Left renal cortex interstitium (tissue), 4 donors: ENCODE measurements at places on chromosomes 1 and 21. TPM values are rescaled to one million over a fixed set of nuclear protein-coding genes. Genes with fewer than 3 reads are reported as not detected.

DISC1 gene
- polyA plus RNA-seq, result 5.3 TPM

TENT5C gene
- 2.4 TPM for polyA plus RNA-seq

FAM110D gene
- 1.0 TPM for polyA plus RNA-seq

NPPA gene
- polyA plus RNA-seq, result 1.2 TPM

DNA sequence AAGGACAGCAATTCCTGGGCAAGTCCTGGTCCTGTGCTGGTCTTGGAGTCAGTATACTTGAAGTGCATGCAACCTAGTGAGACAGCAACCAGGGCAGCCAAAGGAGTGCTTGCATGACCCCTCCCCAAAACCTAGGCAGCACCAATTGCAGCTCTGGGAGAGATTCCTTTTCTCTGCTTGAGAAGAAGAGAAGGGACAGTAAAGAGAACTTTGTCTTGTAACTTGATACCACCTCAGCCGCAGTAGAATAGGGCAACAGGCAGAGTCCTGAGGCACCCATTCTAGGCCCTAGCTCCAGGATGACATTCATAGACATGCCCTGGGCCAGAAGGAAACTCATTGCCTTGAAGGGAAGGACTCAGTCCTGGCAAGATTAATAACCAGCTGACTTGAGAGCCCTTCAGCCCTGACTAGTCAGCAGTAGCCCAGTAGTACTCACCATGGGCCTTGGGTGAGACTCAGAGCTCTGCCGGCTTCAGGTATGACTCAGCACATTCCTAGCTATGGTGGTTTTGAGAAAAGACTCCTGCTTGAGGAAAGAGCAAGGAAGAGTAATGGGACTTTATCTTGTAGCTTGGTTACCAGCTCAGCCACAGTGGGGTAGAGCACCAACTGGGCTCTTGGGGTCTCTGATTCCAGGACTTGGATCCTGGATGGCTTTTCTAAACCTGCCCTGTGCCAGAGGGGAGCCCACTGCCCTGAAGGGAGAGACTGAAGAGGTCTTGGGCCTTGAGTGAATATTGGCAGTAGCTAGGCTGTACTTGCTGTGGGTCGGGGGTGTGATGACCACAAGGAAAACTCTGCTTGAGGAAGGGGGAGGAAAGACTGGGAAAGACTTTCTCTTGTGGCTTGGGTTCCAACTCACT is 51.7 kb upstream of the ACADM start:
- DNase-seq, result no peak

DNA sequence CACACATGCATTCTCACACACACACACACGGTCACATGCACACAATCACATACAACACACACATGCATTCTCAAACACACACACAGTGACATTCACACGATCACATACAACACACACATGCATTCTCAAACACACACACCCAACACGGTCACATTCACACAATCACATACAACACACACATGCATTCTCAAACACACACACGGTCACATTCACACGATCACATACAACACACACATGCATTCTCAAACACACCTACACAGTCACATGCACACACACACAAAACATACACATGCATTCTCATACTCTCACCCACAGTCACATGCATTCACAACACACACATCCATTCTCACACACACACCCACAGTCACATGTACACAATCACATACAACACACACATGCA is 135.0 kb downstream of the CASZ1 start:
- no peak for DNase-seq

DNA sequence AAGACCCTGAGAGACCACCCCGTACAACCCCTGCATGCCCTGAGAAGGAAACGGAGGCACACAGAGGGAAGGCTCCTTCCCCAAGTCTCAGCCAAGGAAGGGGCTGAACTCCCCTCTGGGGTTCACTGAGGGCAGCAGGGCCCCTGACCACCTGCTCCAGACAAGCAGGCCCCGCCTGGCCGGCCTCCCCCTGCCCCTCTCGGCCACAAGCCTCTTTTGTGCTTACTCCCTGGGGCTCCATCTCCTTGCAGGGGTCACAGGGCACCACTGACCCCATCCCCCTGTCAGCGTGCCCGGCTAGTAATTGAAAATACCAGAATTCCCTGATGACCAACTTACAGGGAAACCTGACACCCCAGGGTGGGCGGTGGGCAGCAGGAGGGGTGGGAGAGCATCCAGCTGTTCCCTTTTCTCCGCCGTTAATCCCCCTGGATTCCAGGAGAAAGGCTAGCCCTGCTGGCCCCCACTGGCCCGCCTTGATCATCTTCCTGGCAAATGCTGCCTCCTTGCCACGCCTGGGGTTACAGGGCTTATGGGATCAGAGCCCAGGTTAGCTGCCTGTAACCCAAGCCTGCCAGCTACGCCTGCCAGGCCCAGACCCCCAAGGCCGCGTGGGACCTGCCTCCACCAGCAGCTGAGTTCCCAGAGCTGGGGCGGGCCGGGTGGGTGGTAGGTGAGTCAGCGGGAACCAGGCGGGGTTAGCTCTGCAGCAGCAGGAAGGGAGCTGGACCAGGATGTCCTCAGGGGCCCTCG is 96.1 kb downstream of the LACTBL1 start:
- no peak for DNase-seq

DNA sequence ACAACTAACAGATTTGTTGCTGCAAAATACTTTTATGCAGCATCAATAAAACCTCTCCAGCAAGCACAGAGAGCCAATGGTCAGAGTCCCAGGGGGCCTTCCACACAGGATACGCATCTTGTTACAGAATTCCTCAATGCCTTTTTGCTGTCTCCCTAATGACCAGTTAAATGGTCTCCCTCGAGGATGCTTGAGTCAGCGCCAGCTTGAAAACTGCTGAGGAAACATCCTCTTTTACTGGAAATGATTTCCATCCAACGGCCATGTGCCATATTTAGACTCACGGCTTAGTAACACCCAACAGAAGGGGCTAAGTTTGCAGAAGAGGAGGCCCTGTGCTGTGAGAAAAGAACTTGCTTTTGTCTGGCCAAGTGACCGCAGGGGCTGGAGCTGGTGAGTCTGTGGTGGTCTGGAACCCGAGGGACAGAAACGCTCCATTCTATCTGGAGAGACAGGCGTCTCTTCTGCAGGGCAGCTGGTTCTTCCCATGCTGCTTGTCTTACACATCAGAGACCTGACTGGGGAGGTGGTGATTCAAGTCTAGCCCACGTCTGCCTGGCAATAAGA is 496.4 kb downstream of the SETD4 start:
- DNase-seq, result no peak

DNA sequence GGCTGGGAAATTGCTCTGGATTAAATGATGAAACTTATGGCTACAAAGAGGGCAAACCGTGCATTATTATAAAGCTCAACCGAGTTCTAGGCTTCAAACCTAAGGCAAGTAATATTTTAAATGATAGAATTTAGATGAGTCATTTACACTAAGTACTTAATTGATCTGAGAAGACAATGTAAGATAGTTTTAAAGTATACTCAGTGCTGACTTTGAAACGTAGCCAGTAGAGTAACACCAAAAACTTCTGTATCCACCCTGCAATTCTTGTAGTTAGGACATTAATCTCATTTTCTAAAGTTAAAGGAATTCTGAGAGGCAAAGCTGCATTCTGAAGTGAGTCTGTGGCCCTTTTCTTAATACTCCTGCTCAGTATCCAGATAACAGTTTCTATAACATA is 20.8 kb downstream of the ATP1B1 start:
- DNase-seq, result no peak

GRCh38 chr1:55626326-55626725 is 411.2 kb upstream of the USP24 start:
- DNase-seq, result no peak

DNA sequence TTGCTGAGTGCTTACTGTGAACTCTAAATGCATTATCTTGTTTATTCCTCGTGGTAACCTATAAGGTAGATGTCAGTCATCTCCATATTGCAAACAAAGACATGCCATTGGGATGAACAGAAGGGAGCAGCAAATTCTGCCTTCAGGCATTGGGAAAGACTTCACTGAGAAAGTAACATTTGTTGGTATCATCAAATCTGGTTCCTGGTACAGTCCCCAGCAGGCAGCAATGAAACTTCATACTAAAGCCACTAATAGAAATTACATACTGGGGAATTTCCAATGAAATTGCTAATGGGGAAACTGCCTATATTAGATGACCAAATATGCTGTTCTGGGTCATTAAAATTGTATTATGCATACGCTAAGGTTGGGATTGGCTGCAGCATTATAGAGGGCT is 47.3 kb upstream of the ST6GALNAC5 start:
- no peak for DNase-seq

DNA sequence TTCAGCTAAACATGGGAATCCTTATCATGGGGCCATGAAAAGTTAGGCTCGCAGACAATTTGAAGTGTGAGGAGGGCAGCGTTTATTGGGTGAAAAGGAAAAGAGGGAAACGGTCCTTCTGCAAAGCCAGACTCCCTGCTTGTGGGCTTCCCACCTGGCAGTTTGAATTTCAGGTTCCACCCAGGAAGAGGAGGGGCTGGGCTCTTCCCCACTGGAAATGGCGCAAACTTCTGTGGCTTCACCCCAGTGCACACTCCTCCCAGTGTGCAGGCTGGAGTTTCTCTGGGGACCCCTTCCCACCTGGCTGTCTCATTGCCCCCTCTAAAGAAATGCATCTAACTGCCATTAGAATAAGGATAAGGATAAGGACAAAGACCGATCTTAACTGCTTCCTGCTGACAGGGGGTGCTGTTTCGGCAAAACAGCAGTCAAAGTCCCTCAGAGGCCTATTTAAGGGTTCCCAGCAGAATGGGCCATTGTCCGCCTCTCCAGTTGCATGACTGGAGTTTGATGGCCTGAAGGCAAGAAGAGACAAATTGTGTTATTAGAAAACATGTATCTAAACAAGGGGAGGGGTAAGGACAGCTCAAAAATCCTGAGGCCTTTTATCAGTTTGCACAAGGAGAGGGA is 20.4 kb downstream of the AIM2 start:
- DNase-seq, result no peak

DNA sequence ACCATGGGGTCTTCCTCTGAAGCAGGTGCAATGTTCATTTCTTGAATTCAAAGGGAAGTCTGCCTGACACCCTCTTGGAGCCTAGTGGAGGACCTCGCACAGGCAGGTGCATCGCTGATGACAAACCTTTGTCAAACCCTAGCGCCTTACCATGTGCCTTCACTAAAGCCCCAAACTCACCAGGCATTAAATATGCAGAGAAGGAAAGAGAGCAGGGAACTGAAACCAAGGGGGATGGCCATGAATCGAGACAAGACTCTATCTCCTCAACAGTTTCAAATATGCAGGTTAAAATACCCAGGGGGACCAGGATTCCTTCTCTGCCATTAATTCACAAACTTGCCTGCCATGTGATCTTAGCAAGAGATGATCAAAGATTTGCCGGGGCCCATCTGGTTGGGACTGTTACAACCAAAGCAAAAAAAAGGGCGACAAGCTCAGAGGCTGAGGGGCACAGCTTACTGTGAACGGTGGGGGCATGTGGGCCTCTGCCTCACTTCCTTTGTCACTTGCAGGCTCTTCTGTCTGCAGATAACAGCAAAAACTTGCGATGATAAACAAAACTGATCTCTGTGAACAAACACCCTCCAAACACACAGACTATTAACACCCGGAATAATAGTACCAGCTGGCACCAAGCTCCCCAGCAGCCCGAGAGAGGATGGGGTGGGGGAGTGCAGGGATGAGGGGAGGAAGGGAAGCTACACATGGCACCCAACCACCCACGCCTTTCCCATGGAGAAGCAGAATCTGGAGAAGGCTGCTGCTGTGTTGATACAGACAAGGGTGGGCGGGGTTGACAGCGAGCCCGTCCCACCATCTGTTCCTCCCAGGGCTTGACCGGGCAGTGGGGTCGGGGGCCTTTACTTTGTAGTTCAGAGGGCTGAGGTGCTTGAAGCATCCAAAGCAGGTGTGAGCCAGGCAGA is 33.9 kb downstream of the TMEM63A start:
- no peak for DNase-seq

GRCh38 chr1:206705191-206705590 is 20.5 kb downstream of the MAPKAPK2 start:
- no peak for DNase-seq

DNA sequence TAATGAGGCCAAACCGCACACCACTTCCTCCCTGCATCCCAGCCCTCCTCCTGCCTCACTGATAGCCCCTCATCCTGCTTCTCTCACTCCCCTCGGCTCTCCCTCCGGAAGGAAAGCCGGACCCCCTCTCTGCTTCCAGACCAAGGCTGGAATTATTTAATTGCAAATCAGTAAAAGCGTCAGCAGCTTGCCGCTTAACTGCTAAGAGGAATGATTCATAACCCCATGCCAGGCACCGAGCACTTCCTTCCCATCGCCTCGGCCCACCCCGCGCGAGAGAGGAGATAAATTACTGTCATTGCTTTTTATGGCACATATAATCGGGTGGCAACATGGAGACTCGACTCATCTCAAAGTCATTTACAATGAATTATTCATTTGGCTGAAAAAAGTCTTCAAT is 77.3 kb downstream of the UBIAD1 start:
- no peak for DNase-seq

DNA sequence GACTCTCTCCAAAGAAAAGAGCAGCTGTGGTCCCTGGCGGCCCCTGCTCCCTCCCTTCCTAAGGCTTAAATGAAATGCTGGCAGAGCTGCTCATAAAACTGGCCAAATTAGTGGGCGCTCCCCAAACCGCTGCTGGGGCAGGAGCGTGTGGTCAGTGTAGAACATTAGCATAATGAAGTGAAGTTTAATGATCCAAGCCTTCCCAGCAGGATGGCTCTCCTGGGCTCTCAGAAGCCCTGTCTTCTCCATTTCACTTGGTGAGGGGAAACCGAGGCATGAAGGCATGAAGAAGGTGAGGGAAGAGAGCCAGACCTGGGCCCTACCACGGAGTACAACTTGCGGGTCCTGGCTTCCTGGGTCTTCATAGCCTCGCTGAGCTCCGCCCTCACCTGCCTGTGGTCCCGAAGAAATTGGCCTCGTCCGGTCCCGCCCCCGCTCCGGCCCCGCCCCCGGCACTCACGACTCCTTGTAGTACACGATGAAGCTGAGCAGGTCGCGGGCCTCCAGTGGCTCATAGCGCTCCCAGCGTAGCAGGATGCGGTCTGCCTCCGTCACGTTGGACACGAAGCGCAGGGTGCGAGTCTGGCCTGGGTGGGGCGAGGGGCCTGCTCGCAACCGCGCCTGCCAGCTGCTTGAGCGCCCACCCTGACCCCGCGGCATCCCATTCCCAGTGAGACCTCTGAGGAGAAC is 10.3 kb downstream of the INSRR start:
- no peak for DNase-seq

GRCh38 chr1:87674791-87675190 is 346.1 kb downstream of the LMO4 start:
- no peak for DNase-seq

- DNase-seq, result no peak
Observed at GRCh38 chr1:103327054-103327719, 198.3 kb upstream of the RNPC3 start.

DNA sequence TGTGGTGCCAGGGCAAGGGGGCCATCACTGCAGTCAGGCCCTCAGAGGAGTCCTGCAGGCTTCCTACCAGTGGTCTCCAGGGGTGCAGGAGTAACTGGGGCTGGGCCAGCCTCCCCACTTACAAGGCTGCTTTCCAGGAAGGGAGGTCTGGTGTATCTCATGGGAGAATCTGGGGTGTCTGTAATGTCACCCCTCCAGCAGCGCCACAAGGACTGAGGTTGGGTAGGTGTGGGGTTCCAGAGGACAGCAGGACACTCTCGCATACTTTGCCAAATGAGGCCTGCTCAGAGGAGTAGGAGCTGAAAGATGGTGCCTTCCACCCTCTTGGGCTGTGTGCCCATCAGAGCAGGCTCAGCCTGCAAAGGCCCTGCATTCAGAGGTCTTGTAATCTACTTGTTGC is 46.9 kb downstream of the TNNT2 start:
- no peak for DNase-seq
